ENCODE measurements at places on chromosomes 5 and 9.

- no peak for DNase-seq
These were observed 7.8 kb upstream of the GPX8 start for GRCh38 chr5:55151923-55152842.

DNA sequence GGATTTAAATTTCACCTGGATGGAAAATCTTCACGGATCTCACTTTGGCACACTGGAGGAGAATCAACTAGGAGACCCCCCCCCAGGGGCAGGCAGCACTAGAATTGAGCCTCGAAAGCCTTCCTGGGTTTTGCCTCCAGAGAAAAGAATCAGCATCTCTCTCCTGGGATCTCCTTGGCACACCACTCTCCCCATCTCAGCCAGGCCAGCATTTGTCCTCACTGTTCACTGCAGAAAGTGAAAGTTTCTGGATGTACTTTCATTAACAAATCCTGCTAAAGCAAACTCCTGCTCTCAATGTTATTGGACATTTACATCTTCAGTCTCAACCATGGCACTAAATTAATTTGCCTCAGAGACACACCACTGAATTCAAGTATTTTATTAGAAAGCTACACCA, 312.2 kb downstream of the SLIT3 start:
- DNase-seq, result no peak

- DNase-seq, result no peak
These were observed 16.0 kb downstream of the ZNF462 start for GRCh38 chr9:106878934-106879333.

- no peak for DNase-seq
These were observed 67.6 kb upstream of the RASEF start for GRCh38 chr9:83130541-83130940.

DNA sequence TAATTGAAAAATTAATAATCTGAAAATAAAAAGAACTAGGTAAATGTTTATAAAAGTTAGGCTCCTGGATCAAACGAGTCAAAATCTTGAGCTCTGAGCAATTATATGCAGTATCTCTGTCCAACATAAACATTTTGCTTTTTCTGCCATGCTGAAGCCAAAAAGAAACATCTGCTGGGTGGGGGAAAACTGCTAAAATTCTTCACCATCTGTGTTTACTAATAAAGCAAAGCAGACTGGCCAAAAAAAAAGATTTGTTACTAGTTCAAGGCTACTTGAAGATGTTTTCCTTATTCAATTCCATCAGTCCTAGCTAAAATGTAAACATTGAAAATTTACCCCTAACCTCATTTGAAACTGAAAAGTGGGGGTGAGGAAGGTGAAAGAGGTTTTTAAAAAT, 29.7 kb downstream of the GTF3C4 start:
- DNase-seq, result no peak

- DNase-seq, result no peak
These were observed 175.2 kb upstream of the HAPLN1 start for GRCh38 chr5:83895860-83896259.

DNA sequence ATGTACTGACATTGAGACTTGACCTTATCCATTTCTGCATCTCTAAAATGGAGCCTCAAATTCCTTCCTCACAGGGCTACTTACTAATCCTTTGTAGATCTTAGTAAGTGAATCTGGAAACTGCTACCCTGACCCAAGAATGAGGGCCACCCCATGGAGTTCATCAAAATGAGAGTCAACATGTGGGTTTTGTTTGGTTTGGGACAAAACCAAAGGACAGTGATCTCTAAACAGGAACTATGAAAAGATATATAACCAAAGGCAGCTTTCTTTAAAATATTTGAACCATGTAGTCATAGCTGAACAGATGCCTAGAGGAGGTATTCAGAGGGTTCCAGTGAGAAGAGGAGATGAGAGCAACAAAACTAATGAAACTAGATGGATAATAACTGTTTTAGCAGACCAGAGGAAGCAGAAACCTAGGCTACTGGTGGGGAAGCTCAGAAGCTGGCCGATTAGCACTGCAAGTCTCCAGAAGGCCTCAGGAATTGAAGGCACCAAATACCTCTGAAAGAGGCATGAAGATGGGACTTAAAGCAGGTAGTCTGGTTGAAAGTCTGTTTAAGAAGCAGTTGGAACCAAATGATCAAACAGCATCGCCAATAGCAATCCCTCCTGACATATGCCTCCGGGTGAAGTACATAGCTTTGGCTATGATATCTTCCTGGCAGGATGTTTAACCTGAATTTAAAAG, 45.8 kb downstream of the THOC3 start:
- DNase-seq, result no peak

DNA sequence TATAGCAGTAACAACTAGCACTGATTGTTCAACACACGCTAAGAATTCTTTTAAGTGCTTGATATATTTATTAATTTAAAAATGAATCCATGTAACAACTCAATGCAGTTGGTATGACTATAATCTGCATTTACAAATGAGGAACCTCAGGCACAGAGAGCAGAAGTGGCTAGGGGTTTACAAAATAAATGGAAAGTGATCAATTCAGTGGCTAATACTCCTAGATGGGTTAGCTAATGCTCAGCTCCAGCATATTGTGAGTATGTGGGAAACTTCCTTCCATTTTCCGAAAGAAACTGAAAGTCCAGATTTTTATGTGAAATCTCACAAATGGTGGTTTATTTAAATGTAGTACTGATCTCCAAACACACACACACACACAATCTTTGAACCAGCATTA, 128.0 kb downstream of the RFX3 start:
- DNase-seq, result peak; percentile 6

DNA sequence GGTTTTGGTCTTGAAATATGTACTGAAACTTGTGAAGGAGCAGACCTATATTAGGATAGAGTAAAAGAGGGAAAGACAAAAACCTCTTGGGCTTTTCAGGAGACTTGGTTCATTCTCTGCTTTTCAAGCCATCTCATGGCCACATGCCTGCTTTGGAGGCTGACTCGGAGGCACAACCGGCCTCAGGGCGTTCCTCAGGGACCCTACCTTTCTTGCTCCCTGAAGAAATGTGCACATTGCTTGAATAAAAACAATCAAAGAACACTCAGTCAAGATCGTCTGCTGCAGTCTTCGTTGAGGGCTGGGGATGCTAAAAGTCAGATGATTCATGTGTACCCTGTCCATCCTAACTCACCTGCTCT, 994 bp downstream of the IRGM start:
- DNase-seq, result no peak

DNA sequence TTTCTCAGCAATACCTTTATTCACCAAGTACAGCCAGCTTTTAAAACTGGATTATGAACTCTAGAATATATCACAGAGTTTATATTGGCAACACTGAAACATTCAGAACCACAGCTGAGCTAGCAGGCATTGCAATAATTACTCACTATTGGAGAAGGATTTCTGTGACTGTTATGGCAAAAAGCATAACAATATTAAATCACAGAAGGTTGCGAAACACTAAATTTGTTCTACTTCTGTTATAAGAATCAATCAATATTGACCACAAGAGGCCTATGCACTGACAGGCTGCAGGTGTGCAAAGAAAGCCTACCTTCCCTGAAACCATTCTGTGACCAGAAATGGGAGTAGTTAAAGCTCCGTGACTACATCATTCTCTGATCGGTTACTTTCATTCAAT, 59.2 kb downstream of the AP3B1 start:
- no peak for DNase-seq

DNA sequence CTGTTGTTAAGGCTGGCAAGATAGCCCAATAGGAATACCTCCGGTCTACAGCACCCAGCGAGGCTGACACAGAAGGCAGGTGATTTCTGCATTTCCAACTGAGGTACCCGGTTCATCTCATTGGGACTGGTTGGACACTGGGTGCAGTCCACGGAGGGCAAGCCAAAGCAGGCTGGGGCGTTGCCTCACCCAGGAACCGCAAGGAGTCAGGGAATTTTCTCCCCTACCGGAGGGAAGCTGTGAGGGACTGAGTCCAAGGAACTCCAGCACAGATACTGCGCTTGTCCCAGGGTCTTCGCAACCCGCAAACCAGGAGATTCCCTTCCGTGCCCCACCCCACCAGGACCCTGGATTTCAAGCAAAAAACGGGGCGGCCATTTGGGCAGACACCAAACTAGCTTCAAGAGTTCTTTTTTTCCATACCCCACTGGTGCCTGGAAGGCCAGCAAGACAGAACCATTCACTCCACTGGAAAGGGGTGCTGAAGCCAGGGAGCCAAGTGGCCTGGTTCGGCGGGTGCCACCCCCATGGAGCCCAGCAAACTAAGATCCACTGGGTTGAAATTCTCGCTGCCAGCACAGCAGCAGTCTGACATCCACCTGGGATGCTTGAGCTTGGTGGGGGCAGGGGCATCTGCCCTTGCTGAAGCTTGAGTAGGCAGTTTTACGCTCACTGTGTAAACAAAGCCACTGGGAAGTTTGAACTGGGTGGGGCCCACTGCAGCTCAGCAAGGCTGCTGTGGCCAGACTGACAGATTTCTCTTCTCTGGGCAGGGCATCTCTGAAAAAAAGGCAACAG, 647.2 kb downstream of the BNC2 start:
- no peak for DNase-seq

GRCh38 chr9:19464061-19464763, 55.4 kb downstream of the ACER2 start:
- no peak for DNase-seq

DNA sequence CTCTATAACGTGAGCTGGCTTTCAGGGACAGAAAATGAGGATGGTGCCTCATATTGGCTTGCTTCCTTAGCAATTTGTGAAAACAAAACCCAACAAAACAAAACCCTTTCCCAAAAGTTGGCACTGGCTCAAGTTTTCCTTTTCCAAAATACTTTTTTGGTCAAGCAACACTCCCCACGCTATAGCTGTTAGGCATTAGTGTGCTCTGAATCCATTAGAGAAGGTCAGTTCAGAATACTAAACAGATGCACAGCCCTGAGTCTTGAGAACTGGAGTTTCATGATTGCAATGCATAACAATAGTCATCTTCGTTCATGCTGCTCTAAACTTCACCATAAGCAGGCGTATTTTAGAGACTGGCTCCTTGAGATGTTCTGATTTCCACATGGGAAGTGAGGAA, 172.0 kb upstream of the KLF9 start:
- no peak for DNase-seq

DNA sequence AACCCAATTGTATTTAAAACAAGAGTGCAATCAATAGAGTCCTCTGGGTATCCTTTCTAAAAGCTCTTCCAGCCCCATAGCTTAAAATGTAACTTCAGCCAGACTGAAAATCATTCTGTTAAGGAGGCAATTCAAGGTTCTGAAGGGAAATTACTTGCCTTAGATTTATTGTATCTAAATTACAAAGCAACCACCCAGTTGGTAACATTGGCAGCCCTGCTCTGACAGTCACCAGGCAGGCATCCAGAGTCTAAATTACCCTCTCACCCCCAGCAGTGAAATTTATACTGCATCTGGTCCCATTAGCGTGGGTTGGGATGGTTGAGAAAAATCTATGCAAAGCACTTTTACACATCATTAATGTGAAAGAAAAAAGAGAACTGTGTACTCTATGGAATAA, 514.7 kb downstream of the MTRR start:
- no peak for DNase-seq

- DNase-seq, result no peak
These were observed 43.2 kb downstream of the PSMB7 start for GRCh38 chr9:124372038-124372437.

GRCh38 chr9:79980432-79980831, 408.7 kb downstream of the TLE4 start:
- no peak for DNase-seq

GRCh38 chr5:124790895-124791732, 44.7 kb upstream of the ZNF608 start:
- no peak for DNase-seq

- DNase-seq, result no peak
These were observed 211.6 kb downstream of the DTWD2 start for GRCh38 chr5:118776755-118777154.

- DNase-seq, result no peak
These were observed 60.3 kb upstream of the EPB41L4B start for GRCh38 chr9:109381011-109381729.

DNA sequence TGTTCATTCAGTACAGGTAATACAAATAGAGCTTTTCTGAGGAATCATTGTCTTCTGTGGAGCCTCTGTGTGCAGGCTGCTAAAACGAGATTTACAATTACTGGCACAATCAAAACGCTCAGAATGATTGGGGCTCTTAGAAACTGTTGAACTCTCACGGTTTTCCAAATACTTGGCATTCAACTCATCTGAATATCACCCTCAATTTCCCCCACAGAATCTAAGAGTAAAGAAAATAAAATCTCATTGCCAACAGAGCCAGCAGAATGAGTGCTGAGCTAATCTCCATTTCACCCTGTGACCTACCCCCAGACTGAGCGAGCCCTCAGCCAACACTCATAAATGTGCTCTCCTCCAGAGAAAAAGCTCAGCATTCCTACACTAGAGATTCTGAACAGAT, 35.3 kb upstream of the TMED7 start:
- DNase-seq, result no peak

DNA sequence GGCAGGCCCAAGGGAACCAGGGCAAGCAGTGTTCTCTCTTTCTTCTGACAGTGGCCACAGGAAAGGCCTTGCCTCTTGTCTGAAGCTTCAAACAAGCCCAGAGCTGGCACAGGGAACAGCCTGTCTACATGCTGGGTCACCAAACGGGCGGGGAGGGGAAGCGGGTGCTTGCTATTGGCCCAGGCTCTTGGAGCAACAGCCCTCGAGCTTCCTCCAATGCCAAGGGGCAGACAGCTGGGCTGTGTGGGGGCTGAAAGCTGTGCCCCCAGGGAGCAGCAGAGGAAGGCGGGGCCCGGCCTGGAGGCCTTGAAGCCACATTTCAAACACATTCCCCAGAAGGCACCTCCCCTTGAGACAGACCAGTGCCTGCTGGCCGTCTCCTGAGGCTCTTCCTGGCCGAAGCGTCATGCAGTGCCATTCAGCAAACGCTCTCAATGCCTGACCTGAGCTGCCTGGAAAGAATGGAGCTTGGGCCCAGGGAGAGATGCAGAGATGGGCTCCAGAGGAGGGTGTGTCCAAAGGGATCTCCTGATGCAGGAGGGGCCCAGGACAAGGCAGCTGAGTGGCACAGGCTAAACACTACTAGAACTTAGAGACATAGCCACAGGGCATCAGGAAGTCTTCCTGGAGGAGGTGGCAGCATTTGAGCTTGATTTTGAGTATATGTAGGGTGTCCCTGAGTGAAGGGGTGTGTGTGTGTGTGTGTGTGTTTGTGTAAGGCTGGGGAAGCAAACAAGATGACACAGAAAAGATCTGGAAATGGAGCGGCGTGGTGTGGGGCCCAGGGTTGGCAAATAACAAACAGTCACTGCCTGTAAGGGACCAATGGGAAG, 2.5 kb downstream of the FIBCD1 start:
- no peak for DNase-seq

DNA sequence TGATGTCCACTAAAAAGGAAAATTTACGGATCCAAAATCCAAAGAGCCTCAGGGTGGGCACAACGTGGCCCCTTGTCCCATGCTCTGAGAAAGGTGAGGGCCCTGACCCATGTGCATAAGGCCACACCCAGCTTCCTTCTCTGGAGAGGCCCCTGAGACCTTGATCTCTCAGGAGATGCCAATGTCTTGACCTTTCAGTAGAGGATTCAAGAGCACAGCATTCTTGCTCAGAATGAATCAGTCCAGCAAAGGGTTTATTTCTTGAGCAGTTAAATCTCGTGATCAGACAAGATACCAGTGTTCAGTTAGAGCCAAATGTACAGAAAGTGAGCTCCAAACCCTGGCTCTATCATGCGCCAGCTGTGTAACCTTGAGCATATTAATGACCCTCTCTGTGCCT, 115.9 kb upstream of the DAPK1 start:
- no peak for DNase-seq

GRCh38 chr9:112574008-112574407, 87.4 kb downstream of the KIAA1958 start:
- no peak for DNase-seq

GRCh38 chr9:92790542-92791527, 26.2 kb upstream of the BICD2 start:
- DNase-seq, result peak; percentile 73

GRCh38 chr9:101791938-101792337, 53.5 kb upstream of the GRIN3A start:
- peak; percentile 23 for DNase-seq
